ENCODE measurements at places on chromosomes 12 and 14. TPM values are rescaled to one million over a fixed set of nuclear protein-coding genes. Genes with fewer than 3 reads are reported as not detected.

DNA sequence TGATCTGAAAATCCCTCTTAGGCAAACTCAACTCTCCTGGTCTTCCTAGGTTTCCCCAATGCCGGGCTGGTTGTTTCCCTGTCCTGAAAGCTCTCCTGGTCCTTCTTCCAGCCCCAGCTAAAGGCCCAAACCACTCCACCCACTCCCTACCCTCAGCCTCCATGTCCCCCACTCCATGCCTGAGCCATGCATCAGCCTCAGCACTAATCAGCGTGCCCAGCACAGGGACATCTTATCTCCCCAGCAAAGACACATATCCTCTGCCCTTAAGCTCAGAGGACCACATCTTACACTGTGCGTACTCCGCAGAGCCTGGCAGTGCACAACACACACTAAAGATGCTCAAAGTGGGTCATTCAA is 25.9 kb downstream of the ACTN1 start:
- DNase-seq = no peak

DNA sequence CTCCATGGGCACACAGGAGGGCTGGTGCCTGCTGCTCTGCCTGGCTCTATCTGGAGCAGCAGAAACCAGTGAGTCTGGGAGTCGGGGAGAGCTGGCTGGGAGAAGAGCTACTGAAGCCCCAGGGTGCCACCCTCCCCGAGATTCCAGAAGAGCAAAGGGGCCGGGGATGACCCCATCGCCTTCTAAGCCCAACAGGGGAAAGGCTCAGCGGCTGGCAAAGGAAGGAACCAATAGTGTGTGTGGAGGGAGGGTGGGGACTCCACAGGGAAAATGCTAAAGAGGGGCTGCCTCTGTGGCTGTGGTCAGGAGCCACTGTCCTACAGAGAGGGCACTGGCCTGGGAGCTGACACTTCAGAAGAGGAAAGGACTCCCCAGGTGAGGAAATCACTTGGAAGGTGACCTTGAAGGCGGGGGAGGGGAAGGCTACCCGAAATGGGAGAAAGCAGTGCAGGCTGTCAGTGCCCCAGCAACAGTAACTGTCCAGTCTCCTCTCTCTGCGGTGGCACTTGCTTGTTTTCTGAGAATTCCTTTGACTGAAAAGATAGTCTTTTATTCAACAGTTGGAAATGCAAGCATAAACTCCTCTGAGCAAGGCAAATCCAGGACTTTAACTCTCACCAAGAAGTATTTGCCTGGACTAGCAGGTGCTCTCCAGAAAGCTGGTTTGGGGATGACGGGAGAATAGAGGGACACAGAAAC is 552 bp downstream of the TAPBPL start:
- DNase-seq = no peak

- no peak for DNase-seq
Measured at GRCh38 chr14:63996016-63996415, 143.2 kb downstream of the SYNE2 start.

GRCh38 chr14:100323942-100324307 is 786 bp downstream of the SLC25A47 start:
- no peak for DNase-seq

GRCh38 chr14:56528927-56529326 is 50.7 kb upstream of the TMEM260 start:
- DNase-seq = no peak

The FOXN3 gene
- total RNA-seq = 39.1 TPM

- no peak for DNase-seq
Measured at GRCh38 chr12:132449565-132450417, 40.2 kb upstream of the FBRSL1 start.

GRCh38 chr14:91394105-91395081 is 23.2 kb downstream of the CCDC88C start:
- no peak for DNase-seq

DNA sequence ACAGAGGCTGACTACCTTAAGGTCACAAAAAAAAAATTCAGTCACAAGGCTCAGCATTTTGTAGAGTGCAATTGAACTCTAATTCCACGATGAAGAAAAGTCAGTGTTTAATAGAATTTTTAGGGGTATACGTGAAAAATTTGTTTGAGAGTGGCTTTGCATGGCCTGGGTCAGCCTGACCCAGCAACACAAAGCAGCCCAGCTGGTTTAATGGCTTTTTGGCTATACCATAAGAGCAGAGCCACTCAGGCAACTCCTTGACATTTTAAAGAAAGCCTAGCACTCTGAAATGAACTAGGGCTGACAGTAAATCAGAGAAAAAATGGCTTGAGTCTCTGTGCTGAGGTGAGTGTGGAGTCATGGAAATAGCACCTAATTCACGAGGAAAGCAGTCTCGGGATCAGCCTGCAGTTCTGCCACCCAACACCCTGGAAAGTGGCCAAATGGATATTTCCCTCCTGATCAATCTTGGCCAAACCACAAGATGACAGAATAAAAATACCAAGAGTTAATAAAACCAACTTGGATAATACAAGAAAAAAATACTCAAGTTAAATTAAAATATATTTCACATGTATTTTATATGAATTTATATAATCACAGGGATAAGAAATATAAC is 59.5 kb downstream of the GALNT4 start:
- DNase-seq = no peak
